Ovary (tissue), 10 donors: ENCODE measurements at places on chromosomes 5 and 9. TPM values are rescaled to one million over a fixed set of nuclear protein-coding genes. Genes with fewer than 3 reads are reported as not detected.

KIAA1958 gene
- total RNA-seq, result 31.8 TPM

SPINK1 gene
- not detected for total RNA-seq

GRCh38 chr5:38783011-38783561 is 62.7 kb upstream of the OSMR start:
- no peak overlapping the region for H3K27ac ChIP-seq
- DNase-seq, result no peak
- peaks cover 7% of the 10 kb centered on the region for H3K4me1 ChIP-seq
- no peaks in the 10 kb centered on the region for H3K36me3 ChIP-seq

GRCh38 chr5:133243196-133243595 is 191.4 kb downstream of the HSPA4 start:
- H3K4me1 ChIP-seq, result no peaks in the 10 kb centered on the region
- H3K4me3 ChIP-seq, result no peak overlapping the region
- H3K27ac ChIP-seq, result no peak overlapping the region
